ENCODE measurements at places on chromosomes 6 and 20. TPM values are rescaled to one million over a fixed set of nuclear protein-coding genes. Genes with fewer than 3 reads are reported as not detected.

DNA sequence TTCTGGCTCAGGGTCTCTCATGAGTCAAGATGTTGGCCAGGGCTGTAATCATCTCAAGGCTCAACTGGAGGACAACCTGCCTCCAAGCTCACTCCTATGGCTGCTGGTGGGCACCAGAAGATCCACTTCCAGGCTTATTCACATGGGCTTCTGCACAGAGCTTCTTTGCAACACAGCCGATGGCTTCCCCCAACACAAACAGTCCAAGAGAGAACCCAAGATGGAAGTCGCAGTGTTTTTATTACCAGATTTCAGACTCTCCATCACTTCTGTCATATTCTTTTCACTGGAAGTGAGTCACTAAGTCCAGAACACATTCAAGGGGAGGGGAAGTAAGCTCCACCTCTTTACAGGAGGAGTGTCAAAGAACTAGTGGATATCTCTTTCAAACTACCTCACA is 75.5 kb downstream of the CD164 start:
- DNase-seq: no peak

- no peak for DNase-seq
Measured at GRCh38 chr6:28809947-28810658, 113.7 kb downstream of the TRIM27 start.

DNA sequence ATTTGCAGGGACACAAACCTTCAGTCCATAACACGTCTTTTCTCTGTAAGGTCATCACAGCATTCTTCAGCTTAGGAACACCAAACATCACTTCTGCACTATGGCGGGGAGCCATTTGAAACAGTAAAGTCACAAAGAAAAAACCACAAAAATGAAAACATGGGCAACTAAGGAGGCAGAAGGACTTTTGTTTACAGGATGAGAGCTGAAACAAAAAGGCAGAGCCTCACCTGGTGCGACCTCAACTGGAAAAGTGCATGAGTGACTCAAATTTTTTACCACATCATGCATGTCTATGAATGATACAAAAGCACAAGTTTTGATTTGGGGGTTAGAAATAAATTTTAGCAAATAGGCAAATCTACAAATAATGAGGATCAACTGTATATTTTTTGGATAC is 68.2 kb upstream of the TNFAIP3 start:
- DNase-seq: no peak

DNA sequence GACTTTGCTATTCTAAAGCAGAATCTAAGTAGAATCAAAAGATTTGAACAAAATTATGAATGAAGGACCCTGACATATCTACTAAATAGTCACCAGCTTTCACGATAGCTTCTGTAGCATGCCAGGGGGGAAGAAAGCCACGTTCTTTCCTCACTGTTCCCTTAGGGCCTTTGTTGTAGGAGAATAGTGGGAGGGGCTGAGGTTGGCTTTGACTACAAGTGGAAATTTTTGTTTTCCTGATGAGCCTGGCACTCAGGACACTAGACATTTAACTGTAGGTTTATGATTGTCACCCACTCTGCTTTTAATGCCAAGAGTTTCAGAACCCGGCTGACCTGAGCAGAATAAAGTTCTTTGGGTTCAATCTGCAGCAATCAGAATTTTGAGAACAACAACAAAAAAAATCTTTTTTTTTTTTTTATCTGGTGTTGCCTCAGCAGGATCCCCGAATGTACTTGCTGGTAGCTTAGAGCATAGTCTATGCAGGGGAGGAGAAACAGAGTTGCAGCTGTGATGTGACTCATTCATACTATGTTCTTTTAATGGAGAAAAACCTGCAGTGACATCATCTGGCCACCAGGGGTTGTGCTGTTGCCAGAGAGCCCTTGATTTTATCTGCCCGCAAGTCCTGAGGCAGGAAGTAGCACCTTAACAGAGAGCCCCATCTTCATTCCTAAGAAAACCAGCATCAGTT is 38.5 kb downstream of the TPD52L1 start:
- peak; percentile 63 for DNase-seq

DNA sequence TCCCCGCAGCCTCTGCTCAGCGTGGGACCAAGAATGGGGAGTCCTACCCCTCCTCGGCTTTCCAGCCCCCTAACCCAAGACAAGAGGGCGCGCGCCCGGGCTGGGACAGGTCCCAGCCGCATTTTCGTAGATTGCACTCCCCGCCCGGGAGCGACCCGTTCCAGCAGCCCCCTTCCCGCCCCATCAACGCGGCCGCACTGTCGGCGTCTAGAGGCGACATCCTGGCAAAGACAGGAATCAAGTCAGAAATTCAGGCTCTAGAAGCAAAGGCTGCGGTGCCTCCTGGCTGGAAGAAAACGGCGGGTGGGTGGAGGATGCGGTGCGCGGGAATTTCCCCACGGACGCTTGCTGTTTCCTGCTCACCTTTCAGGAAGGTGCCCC is 957 bp downstream of the PROKR2 start:
- DNase-seq: no peak

Gene TSBP1
- not detected for total RNA-seq

Gene CTCFL
- not detected for total RNA-seq

Gene BPIFA1
- not detected for total RNA-seq

Gene THBS2
- not detected for total RNA-seq

Data from hematopoietic multipotent progenitor cell (in vitro differentiated cells).